ENCODE measurements at places on chromosomes 16 and 17.

DNA sequence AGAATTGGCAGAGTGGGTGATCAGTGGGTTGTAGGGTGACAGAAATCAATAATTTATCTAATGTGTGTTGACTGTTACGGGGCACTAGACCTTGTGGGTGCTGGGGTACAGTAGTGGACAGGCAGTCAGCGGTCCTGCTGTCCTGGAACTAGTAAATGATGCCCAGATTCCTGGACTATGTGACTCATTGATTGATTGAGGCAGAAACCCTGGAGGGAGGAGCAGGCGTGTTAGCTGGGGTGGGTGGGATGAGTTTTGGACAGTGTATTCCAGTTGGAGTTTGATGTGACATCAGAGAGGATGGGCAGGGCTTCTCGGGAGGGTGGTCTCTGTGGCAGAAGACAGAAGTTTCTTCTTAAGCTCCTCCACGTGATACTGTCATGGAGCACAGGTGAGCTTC lies 24.4 kb downstream of the PRMT7 start:
- DNase-seq: no peak

GRCh38 chr17:8975091-8975725 lies 9.7 kb upstream of the PIK3R5 start:
- DNase-seq: no peak

GRCh38 chr16:1990351-1991134 lies 773 bp downstream of the SYNGR3 start:
- no peak for DNase-seq

GRCh38 chr16:35131429-35131828 lies 1672.0 kb downstream of the TP53TG3F start:
- DNase-seq: no peak

DNA sequence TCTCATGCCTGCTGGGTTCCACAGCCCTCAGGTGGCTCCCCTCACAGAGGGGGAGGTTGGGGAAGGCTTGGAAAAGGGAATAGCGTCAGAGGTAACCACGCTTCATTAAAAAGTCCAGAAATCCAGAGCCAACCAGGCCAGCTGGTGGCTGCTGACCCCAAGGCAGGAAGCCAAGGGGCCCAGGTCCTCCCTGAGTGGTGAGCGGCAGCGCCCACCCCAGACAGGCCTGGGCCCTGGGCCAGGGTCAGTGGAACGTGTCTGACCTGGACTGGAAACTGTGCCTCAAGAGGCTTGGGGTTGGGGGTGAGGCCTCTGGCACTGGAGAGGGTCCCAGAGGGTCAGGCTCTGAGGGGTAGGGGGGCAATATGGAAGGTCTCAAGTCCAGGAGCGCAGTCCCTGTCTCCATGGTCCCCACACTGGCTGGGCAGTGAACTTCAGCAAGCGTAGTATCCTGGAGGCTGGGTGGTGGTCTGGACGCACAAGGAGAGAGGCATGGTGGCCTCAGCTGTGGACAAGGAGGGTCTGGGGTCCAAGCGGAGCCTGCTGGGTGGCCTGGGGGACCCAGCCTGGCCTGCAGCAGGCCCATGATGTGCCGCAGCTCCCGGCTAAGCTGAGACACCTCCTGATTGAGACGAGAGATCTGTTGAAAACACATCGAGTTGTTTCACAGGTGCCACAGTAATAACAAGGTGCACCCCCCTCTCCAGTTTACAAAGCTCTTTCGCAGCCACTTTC lies 5.2 kb upstream of the RAB5C start:
- no peak for DNase-seq

GRCh38 chr16:85935974-85936760 lies 37.2 kb downstream of the IRF8 start:
- DNase-seq: peak; percentile 67

- DNase-seq: no peak
These were observed 1.0 kb upstream of the KRTAP4-2 start for GRCh38 chr17:41178843-41179616.

DNA sequence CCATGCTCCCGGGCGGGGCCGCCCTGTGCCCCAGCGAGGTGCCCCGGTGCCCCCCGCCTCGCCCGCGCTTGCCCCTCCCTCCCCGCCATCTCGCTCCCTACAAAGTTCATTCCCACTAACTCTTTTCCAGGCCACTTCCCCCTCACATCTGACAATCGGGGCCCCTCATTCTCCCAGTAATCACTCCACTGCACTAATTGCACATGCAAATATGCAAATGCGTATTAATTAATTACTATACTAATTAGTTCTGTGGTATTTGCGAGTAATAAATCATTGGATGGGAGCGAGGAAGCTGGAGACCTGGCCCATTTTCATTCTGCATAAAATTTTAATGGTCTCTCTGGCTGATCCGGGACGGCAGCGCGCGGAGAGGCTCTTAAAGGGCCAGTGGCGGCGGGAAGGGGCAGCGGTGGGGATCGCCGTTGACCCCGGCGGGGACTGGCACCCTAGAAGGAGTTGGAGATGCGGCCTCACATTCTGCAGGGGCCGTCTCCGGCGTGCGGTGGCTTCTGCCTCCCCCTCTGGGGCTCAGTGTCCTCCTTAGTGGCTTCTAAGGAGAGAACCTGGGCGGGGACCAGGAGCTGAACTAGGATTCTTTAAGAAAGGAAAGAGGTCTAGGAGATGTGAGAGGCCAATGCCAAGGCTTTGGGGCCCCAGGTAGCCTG lies 8.4 kb upstream of the PPP1R1B start:
- no peak for DNase-seq

- DNase-seq: no peak
These were observed 585 bp downstream of the ALOX12 start for GRCh38 chr17:6996256-6997011.

GRCh38 chr17:80531400-80531799 lies 13.2 kb upstream of the RPTOR start:
- DNase-seq: no peak
